ENCODE measurements at places on chromosomes 11 and 22.

- no peak for DNase-seq
Observed at GRCh38 chr11:13781153-13781552, 112.7 kb downstream of the FAR1 start.

DNA sequence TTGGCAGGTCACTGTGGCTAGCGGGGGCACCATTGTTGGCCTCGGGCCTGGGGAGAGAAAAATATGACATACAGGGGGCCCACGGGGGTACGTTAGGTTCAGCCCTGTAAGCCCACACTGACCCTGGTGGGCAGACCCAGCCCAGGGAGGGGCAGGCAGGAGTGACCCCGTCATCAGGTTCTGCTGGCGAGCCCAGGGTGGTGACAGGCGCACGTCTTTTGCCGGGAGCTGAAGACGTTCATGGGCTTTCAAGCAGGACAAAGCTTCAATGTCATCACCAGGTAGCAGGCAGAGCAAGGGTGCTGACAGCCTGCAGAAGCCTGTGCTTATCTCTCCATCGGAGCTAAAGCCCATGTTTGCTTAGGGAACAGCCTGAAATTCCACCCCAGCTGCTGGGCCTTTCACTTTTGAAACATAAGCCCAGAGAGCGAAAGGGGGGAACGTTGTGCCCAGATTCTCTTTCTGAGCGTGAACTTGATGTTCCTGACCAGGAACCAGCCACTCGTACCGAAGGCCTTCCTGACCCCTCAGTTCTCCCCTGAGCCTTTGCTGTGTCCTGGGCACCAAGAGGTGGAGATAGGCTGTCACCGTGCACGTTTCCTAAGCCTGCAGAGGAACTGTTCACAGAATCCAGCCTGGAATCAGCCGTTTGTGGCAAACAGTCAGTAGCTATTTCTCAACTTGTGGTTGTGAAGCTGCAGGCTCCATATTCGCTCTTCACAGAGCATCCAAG lies 74.0 kb upstream of the ATXN10 start:
- no peak for DNase-seq

DNA sequence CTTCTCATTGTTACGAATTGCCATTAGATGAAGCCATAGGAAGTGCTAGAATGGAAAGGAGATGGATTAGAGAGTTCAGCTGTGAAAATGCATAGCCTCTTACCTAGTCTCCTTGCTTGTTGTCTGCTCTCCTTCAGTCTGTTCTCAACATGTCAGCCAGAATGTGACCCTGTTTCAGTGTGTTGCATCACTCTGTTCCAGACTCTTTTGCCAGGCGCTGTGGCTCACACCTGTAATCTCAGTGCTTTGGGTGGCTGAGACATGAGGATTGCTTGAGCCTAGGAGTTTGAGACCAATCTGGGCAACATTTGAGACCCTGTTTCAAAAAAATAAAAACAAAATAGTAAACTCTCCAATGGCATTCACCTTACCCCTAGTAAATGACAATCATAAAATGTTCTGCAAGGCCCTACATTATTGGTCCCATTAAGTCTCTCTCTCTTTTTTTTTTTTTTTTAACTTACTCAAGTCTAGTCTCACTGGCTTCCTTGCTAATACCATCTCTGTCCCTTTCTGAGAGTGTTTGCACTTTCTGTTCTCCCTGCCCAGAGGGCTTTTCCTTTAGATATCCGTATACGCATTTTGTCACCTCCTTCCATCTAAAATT lies 39.4 kb downstream of the CYP2R1 start:
- DNase-seq = no peak

- no peak for DNase-seq
Observed at GRCh38 chr11:79236541-79236971, 204.3 kb downstream of the TENM4 start.

DNA sequence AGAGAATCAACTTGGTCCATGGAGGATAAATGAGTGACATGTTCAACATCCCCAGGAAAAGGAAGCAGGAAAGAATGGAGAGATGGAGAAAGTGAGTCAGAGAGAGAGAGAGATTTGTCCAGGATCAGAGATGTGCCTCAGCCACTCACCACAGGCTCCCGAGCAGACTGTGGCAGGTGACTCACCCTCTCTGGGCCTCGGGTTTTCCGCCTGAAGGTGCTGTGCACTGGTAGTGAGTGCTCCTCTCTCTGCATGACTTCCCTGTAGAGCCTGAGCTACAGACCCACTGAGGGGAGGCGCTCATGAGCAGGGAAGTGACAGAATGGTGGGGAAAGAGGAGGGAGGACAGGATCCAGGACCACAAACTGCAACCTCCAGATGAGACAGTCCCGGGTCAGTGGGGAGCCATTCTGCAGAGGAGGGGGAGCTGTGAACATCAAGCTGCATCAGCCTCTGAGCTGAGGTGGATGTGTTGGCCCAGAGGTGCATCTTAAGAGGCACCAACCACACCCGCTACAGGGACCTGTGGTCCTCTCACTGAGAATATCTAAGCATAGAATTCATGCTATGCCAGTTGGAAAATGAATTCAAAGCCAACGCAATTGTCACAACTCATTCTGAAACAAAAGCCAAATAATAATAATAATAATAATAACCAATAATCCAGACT lies 433.4 kb downstream of the BRD1 start:
- DNase-seq = no peak

GRCh38 chr22:30637701-30638114 lies 2.1 kb downstream of the SLC35E4 start:
- DNase-seq = no peak

DNA sequence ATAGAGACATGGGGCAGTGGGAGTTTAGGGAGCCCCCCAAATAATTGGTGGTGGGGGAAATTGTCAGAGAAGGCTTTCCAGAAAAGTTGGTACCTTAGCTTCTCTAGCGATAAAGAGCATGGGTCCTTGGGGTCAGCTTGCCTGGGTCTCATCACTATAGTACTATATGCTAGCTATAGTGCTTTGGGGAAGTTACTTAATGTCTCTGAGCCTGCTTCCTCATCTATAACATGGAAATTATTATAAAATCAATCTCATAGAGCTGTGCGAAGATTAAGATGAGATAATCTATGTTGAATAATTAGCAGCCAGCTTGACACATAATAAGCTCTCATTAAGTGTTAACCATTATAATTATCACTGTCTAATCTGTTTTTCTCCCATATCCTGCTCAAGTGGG lies 41.2 kb downstream of the STIM1 start:
- DNase-seq = no peak

GRCh38 chr11:61516675-61517572 lies 8.4 kb downstream of the LRRC10B start:
- DNase-seq = peak; percentile 54
